ENCODE measurements at places on chromosomes 12 and 14. TPM values are rescaled to one million over a fixed set of nuclear protein-coding genes. Genes with fewer than 3 reads are reported as not detected.

Gene TBK1
- total RNA-seq: 18.4 TPM

Gene ADCY6
- total RNA-seq: 19.8 TPM

Gene EVL
- 32.5 TPM for total RNA-seq

Gene RHEBL1
- 0.39 TPM for total RNA-seq

Gene TCL1B
- total RNA-seq: not detected

Gene OTUB2
- total RNA-seq: 0.73 TPM

Gene HOXC6
- 3.7 TPM for total RNA-seq

Gene UBE3B
- total RNA-seq: 34.6 TPM

Gene CYP46A1
- 0.37 TPM for total RNA-seq

Gene TPPP2
- total RNA-seq: not detected

Gene ARHGAP9
- total RNA-seq: under 0.01 TPM

Gene TMEM30B
- 0.20 TPM for total RNA-seq

Gene SLC6A12
- total RNA-seq: not detected

Gene MUCL1
- not detected for total RNA-seq

Gene METTL17
- 45.4 TPM for total RNA-seq

Gene COA8
- 18.0 TPM for total RNA-seq

Gene LRTM2
- not detected for total RNA-seq

Gene FOXM1
- 26.2 TPM for total RNA-seq

Gene IFI27
- total RNA-seq: 29.0 TPM

Gene OR4E2
- total RNA-seq: not detected

Gene TPH2
- not detected for total RNA-seq

Gene AICDA
- total RNA-seq: not detected

Gene SERPINA9
- not detected for total RNA-seq

Gene LRFN5
- 6.6 TPM for total RNA-seq

Gene PRH2
- total RNA-seq: not detected

Gene CYP27B1
- 0.39 TPM for total RNA-seq

Gene TC2N
- total RNA-seq: 1.2 TPM

Gene CFAP73
- not detected for total RNA-seq

Gene SCYL2
- total RNA-seq: 44.6 TPM

Gene JPH4
- total RNA-seq: not detected

Gene CLEC6A
- total RNA-seq: not detected

Gene HCAR3
- not detected for total RNA-seq

Gene AQP5
- total RNA-seq: not detected
